ENCODE measurements at places on chromosomes 3 and 15. TPM values are rescaled to one million over a fixed set of nuclear protein-coding genes. Genes with fewer than 3 reads are reported as not detected.

DNA sequence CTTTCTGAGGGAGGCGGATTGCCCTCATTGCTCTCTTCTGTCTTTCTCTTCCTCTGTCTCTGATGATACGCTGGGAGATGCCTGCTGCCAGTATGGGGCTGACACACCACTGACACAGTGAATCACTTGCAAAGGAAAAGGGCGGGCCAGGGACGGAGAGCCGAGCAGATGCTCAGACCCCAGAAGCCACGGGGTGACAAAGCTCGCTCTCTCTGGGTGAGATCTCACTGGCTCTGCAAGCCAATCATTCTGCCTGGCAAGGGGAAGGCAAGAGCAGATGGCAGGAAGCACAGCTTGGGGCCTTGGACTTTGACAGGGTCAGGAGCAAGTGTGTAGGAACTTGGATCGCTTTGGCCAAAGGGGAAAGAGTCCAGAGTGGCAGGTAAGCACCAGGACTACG, 198.7 kb downstream of the NTRK3 start:
- DNase-seq: no peak

DNA sequence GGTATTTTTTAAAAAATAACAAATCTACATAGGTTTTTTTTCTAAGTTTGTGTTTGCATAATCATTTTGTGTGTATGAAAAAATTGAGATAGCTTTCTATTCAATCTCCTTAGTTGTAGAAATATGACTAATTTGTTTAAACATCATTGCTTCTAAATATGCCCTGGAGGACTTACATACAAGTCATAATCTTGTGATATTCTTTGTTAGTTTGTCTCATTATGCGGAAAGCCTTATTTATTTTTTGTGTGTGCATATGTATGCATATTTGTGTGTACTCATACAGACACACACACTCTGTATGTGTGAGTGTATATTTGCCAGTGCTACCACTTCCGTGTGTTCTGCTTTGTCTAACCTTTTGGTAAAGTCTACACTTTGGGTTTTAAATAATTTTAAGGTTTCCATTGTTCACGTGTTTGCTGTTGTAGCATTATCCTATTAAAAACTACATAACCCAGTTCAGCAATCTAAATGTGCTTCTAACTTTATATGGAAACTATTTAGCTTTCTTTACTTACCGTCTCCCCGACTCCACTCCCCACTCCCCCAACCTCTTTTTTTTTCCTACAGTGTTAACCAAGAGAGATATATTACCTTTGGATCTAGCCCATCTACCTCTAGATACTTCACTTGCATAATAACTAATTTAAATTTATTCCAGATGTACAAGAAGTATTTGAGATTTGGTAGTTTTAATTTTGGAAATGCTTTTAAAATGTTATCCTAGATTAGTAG, 111.7 kb downstream of the FNDC3B start:
- no peak for DNase-seq

GRCh38 chr3:4898454-4899313, 80.6 kb upstream of the BHLHE40 start:
- no peak for DNase-seq

Gene SLC12A1
- total RNA-seq: not detected

Gene GCSAM
- 0.08 TPM for total RNA-seq

DNA sequence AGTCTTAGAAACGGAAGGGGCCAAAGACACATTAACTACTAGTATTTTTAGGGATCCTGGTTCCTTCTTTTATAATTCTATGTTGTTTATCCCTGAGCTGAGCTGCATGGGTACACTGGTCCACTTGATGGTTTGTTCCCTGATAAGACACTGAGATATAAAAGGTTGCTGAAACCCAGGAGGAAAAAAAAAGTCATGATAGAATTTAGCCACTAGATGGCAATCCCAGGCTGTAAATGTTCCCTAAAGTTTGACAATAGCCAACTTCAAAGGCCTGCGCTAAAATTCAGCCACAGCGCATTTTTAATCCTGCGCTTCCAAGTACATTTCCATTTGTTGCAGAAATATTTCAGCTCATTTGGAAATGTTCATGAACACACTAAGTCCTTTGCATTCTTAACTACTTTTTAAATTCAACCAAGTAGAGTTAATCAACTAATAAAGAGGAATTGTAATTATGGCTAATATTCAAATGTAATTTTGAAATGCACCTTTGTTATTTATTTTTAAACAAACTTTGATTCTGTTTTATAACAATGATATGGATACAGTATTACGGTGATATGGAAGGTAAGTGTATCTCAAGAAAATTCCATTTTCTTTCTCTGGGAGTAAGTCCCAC, 249.3 kb upstream of the FEZF2 start:
- DNase-seq: peak; percentile 48

Gene TPM1
- total RNA-seq: 298 TPM

Gene CCNB2
- total RNA-seq: 67.6 TPM

Gene C15orf62
- total RNA-seq: 0.33 TPM

GRCh38 chr15:78059110-78059839, 18.2 kb downstream of the TBC1D2B start:
- no peak for DNase-seq

- DNase-seq: no peak
Measured at GRCh38 chr3:52204337-52205073, 6.5 kb downstream of the ALAS1 start.

Gene SPRED1
- total RNA-seq: 29.6 TPM

GRCh38 chr3:1330107-1330506, 237.3 kb downstream of the CNTN6 start:
- no peak for DNase-seq

- DNase-seq: no peak
Measured at GRCh38 chr15:89405494-89405893, 70.9 kb upstream of the POLG start.

Gene GNAT1
- not detected for total RNA-seq

Gene TRIM42
- not detected for total RNA-seq

Gene MGLL
- total RNA-seq: 2.1 TPM

DNA sequence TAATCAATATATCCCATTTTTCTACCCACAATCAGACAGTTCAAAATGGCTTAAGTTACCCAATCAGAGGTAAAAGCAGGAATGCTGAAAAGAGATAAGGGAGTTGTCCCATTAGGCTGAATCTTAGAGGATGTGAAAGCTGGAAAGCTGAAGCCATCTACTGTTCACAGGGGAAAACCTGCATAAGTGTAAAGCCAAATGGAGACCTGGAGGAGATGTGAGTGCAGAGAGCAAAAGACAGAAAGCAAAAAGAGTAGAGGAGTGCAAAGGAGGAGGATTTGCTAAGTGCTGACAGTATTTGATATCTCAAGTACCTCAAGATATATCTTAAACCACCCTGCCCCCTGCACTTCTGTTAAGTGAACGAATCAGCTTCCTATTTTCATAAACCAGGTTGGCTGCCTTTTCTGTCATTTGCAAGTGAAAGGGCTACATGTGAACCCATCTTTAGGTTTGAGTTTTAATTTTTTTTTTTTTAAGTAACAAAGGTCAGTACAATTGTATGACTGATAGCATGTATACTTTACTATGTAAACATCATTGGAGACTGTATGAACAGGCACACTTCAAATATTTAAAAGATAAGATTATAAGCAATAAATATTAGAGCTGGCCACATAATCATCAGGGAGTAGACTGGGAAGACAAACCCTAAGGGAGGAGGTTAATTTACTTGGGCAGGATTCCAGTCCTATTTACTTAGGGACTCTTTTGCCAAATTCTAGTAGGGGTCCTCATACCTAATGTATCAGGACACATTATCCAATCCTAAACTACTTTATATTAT, 22.8 kb upstream of the P2RY1 start:
- no peak for DNase-seq

Gene C3orf49
- total RNA-seq: not detected

- no peak for DNase-seq
Measured at GRCh38 chr15:62875626-62876021, 166.9 kb upstream of the TPM1 start.

DNA sequence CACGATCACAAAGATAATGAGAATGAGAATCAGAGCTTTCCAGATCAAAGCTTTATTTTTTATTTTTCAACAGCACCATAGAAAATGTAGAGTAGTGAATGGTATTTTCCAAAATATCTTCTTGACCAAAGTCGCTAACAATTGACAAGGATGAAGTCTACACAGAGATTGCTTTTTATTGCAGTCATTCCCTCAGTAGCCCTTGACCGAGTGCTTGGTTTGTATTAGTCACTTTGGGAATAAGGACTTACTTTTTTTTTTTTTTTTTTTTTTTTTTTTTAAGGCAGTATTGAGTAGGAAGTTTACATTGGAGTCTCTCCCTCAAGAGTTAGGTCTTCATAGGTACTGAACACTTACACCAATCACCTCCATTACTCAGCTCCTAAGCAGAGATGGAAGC, 39.8 kb downstream of the THRB start:
- DNase-seq: no peak

DNA sequence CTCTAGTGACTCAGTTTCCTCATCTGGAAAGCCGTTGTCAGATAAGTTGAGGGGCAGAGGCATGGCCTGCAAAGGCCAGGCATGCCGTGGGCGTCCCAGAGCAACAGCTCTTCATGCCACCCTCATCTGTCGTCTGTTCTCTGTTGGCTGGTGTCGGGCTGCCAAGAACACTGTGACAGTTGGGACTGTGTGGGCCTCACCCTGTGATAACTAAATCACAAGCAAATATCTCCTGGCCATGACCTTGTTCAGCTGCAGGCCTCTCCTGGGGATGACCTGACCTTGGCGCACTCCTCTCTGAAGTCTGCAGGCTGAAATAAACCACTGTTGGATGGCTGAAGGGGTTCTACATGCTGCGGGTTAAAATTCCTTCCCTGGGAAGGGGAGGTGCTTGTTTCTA, 145.9 kb downstream of the SHQ1 start:
- no peak for DNase-seq

GRCh38 chr15:32643907-32644445, 2.5 kb downstream of the SCG5 start:
- no peak for DNase-seq

- peak; percentile 91 for DNase-seq
Measured at GRCh38 chr15:69557020-69557706, 104.5 kb downstream of the RPLP1 start.

- no peak for DNase-seq
Measured at GRCh38 chr3:14277557-14277956, 98.9 kb downstream of the LSM3 start.

DNA sequence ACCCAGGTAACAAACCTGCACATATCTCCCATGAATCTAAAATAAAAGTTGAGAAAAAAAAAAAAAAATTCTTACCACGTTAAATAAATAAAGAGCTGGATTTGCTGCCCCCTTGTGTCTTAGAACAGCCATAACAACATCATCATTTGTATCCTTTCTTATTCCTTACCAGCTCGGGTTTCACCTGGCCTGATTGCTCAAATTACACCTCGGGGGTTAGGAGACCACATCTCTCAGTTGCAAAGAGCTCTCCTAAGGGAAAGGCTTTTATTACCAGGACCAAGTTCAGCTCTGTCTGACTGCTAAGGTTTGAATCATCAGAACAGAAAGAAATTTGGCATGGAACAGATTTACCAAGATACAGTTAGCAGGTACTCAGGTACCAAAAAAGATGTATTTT, 25.8 kb upstream of the RPL39L start:
- DNase-seq: peak; percentile 25

DNA sequence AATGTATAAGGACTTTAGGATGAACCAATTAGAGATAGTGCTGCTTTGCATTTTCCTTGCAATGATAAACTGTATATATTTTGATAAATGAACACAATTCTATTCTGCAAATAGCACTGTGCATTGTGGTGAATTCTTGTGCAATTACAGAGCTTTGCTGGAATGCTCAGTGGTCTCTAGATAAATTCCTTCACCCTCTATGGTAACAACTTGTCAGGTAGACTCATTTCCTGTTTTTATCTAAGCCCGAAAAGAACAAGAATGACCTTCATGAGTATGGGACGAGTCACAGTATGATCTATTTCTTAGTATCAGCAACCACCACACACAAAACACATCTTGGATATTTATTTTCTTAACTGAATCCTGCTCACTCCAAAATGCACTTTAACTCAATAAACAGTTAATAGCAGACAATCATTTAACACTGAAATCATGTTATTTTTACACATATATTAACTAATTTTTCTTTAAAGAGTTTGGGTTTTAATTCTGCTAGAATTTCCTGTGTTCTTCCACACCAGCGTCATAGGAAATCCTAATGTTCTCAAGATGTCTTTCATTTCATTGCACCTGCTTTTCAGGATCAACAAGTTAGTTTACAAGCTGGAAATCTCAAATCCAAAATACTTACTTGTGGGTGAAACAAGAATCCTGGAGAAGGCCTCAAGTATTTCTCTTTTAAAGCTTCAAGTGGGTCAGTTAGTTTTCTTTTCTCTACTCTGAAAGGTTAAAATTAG, 551.2 kb downstream of the MECOM start:
- DNase-seq: no peak

DNA sequence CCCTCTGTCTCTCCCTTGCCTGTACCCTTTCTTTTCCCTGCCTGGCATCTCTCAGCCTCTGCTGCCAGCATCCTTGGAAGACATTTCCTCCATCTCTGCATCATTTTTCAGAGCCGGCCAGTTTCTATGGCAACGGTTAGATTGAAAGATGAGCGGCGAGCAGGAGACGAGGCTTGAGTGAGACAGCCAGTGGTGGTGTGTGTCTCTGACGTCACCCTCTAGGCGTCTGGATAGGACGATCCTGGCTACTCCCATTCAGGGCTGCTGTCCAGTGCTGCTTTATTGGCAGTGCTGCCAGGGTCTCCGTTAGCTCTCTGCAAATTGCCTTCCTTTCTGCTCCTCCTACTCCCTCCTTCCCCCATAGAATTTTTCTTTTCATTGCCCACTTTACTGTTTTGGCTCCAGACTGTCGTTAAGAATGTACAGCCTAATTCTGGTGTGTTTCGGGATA, 57.9 kb downstream of the TRAK1 start:
- DNase-seq: no peak

DNA sequence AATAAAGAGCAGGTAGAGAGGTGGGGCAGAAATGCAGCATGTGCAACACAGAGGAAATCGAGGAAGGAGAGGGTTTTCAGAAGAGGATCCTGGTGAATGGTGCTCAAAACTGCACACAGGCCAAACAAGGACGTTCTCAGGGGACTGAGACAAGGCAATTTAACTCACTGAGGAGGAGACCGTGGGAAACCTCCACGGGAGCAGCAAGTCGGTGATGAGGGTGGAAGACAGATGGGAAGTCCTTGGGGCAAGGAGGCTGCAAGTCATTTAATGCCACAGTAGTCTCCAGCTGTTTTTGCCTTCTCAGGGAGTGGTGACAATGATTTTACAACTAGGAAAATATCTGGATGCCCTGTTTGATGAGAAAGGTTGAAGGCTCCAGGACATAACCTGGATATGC, 11.5 kb upstream of the PDIA5 start:
- DNase-seq: no peak

Gene SAMMSON
- total RNA-seq: not detected

Gene C3orf85
- not detected for total RNA-seq

- no peak for DNase-seq
Measured at GRCh38 chr3:45545476-45545875, 49.1 kb upstream of the LIMD1 start.

- no peak for DNase-seq
Measured at GRCh38 chr3:59709702-59710553, 660.1 kb upstream of the CFAP20DC start.

- no peak for DNase-seq
Measured at GRCh38 chr15:30885814-30886213, 17.9 kb upstream of the FAN1 start.
